ENCODE measurements at places on chromosomes 4 and X. TPM values are rescaled to one million over a fixed set of nuclear protein-coding genes. Genes with fewer than 3 reads are reported as not detected.

SLC25A53 gene
- 15.8 TPM for total RNA-seq

- no peak for DNase-seq
These were observed 16.5 kb upstream of the RHOH start for GRCh38 chr4:40180356-40180755.

DNA sequence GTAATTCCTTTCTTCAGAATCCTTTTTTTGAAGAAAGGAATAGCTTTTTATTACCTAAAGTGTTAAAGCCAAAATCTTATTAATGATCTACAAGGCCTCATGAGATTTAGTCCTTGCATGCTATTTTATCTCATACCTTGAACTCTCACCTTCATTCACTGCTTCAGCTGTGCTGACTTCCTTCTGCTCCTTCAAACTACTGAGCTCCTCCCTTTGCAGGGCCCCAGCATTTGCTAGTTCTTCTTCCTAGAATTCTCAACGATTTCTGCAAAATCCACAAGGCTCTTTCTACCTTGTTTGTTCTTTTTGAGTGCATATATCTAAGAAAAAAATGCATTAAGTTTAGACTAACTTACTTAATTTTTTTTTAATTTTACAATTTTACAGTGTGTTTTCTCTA lies 619.5 kb downstream of the EPHA5 start:
- no peak for DNase-seq

GRCh38 chrX:103730147-103730795 lies 19.6 kb downstream of the TMEM31 start:
- no peak for DNase-seq

DNA sequence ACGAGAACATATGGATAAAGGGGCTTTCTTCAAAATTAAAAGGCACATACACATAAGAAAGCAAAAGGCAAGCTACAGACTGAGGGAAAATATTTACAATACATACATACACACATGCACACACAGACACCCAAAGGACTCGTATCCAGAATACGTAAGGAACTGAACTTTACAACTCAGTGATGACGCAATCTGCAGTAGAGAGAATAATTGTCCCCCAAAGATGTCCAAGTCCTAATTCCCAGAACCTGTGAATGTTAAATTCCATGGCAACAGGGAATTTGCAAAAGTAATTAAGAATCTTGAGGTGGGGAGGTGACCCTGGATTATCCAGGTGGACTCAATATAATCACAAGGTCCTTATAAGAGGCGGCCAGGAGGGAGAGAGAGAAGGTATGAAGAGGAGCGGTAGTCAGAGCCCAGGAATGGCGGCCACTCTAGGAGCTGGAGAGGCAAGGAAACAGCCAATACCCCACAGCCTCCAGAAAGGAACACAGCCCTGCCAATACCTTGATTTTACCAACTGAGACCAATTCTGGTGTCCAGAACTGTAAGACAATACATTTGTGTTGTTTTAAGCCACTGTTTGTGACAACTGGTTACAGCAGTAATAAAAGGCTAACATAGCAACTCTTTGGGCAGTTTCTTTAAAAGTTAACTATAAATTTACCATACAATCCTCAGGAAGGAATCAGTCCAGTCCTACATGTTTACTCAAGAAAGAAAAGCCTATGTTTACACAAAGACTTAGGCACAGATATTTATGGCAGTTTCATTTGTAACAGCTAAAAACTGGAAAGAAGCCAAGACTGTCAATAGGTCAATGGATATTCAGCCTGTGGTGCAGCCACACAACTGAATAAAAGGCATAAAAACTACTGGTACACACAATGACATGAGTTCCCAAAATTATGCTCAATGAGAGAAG lies 27.3 kb upstream of the STS start:
- no peak for DNase-seq

DNA sequence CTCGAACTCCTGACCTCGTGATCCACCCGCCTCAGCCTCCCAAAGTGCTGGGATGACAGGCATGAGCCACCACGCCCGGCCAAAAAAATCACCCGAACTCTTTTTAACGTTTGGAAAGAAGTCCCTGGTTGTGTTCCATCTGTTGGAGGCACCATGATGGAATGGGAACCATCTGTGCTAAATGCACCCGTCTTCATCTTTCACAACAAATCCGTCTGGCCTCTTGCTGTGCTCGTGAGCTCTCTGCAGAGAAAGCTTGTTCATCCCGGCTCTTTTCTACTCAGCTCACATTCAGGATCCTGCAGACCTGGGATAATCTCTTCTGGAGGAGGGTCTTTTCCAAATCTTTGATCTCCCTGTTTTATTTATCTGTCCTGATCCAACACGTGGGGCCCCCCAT lies 188.8 kb downstream of the CRLF2 start:
- DNase-seq, result no peak

All from dorsolateral prefrontal cortex (tissue), 122 donors.